ENCODE measurements at places on chromosomes 1 and 21.
A peak's percentile ranks its signal among the peaks of the same experiment; 100 is the strongest.

- no peak for DNase-seq
These were observed 18.7 kb upstream of the CRB1 start for GRCh38 chr1:197249324-197249723.

DNA sequence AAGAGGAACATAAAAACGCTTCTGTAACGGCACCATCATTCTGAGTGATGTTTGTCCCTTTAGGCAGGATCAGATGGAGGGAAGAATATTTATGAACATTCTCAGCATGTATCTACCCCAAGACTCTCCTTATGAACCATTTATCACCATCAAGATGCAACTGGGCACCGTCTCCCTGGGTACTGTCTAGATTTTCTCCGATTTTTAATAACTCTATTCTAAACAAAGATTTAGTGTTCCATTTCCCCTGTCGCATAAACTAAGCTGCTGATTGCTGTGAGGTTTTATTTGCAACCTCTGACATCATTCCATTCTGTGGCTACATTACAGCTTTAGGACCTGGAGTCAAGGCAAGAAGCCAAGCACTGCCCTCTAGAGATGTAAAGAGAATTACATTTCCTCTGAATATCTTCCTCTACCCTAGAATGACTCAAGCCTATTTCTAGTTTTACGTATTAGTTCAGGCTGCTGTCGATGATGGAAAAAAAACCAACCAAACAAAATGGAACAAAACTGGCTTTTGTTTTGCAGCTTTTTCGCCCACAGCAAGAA, 130.1 kb upstream of the MAP1LC3C start:
- peak; percentile 23 for DNase-seq

- DNase-seq = no peak
These were observed 27.7 kb downstream of the INAVA start for GRCh38 chr1:200922406-200922805.

- peak; percentile 76 for DNase-seq
These were observed 26.6 kb downstream of the SMAP2 start for GRCh38 chr1:40399984-40400704.

DNA sequence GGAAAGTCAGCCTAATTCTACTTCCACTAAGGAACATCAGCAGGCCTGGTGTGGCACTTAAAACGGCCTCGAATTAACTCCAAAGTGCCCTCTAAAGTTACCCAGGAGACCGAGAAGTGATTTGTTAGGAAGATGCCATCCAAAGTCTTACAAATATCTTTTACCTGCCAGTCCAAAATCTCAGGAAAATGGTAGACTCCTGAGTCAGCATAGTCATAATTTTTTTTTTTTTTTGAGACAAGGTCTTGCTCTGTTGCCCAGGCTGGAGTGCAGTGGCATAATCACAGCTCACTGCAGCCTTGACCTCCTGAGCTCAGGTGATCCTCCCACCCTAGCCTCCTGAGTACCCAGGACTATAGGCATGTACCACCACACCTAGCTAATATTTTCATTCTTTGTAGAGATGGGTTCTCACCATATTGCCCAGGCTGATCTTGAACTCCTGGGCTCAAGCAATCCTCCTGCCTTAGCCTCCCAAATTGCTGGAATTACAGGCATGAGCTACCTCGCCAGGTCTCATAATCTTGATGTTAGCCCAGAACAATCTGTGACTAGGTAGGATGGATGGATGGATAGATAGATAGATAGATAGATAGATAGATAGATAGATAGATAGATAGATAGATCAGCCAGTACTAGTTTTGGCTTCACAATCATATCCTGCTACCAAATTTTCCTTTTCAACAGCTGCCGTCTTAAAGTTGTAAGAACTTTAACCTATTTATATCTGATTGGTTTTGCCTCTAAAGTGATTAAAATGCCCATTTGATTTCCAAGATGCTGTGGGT, 25.3 kb upstream of the PPP2R5A start:
- DNase-seq = no peak

- no peak for DNase-seq
These were observed 19.9 kb downstream of the SYDE2 start for GRCh38 chr1:85180869-85181268.

DNA sequence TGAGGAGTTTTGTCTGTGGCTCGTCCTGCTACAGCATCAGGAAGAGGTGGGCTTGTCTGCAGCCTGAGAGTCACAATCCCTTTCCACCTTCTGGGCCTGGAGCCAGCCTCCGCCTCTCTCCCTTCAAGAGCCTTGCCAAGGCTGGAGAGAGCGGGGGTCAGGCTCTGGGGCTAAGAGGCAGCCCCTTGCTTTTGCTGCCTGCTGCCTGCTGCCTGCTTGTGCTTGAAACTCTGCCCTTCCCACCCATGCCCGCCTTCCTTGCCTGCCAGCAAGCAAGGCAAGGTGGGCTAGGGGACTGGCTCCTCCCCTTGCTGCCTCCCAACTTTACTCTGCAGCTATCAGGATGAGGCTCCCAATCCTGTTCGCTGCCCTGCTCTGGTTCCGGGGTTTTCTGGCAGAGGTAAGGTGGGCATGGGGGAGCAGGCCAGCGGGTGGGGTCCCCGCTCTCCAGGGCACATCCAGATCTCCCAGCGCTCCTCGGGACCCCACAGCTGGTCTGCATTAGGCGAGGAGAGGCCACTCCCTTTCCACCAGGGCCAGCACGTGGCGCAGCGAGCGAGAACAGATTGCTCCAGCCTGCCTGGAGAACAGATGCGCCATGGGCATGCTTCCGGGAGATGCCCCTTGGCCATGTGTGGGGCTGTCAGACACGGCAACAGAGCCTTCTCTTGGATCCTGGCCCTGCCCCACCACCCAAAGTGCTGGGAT, 7.5 kb upstream of the PTPN7 start:
- DNase-seq = no peak

All from GM13977 (cell line).